Neural cell (in vitro differentiated cells): ENCODE measurements at places on chromosomes 12 and 14. TPM values are rescaled to one million over a fixed set of nuclear protein-coding genes. Genes with fewer than 3 reads are reported as not detected.

Gene CAPZA3
- not detected in 2 replicates for polyA plus RNA-seq

Gene PRR13
- polyA plus RNA-seq, result 6.4 and 11.2 TPM in 2 replicates

Gene ACTR6
- 76.3 and 128 TPM in 2 replicates for polyA plus RNA-seq

Gene KRT74
- not detected in 2 replicates for polyA plus RNA-seq

Gene SLC16A7
- polyA plus RNA-seq, result 2.3 and 4.0 TPM in 2 replicates
